ENCODE measurements at places on chromosomes 3 and 15.

DNA sequence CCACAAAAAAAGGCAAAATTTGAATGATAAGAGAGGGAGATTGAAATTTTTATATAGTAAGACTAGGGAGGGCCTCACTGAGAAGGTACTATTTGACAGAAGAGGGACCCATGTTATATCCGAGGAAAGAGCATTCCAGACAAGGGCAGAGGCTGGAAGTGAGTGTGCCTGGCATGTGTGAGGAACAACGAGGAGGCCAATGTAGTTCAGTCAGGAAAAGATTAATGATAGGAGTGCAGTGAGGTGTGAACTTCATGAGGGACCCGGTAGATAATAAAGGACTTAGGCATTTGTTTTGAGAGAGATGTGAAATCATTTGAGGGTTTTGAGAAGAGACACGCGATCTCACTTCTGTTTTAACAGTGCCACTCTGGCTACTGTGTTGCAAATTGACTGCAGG, 36.3 kb downstream of the ASTE1 start:
- H3K27ac ChIP-seq, result no peak overlapping the region
- no peak overlapping the region for H3K4me3 ChIP-seq
- peaks cover 8% of the 10 kb centered on the region for H3K36me3 ChIP-seq
- DNase-seq, result no peak
- H3K4me1 ChIP-seq, result no peaks in the 10 kb centered on the region

DNA sequence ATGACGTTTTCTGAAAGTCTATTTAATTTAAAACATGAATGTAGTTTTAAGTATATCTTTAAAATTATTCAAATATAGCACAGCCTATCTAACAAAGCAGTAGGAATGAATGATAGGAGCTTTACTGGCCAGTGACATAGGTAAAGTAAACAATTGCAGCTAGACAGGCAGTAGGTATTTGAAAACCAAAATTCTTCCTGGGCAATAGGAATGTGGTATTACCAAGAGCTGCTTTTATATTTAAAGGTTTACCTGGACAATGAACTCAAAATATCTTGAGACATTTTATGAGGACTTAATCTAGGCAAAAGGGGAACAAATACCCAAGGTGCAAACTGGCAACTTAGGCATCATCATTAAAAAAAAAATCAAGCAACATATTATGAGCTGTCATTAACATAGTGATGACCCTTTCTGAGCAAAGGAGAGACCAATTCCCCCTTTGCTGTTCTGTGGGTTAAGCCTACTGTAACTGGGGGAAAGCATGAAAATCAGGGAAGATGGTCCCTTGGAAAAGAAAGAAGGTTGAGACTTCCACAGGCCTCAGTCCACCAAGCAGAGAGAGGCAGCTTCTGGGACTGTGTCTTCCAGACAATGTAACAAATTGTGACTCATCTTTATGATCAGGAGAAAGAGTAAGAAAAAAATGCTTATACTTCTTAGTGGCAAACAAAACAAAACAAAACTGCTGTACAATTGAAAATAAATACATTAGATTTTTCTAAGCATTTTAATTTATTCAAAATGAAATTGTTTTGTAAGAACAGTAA, 12.9 kb downstream of the ISL2 start:
- no peak overlapping the region for H3K27ac ChIP-seq
- H3K4me1 ChIP-seq, result peaks cover 16% of the 10 kb centered on the region
- peaks cover 31% of the 10 kb centered on the region for H3K27me3 ChIP-seq
- no peaks in the 10 kb centered on the region for H3K36me3 ChIP-seq

DNA sequence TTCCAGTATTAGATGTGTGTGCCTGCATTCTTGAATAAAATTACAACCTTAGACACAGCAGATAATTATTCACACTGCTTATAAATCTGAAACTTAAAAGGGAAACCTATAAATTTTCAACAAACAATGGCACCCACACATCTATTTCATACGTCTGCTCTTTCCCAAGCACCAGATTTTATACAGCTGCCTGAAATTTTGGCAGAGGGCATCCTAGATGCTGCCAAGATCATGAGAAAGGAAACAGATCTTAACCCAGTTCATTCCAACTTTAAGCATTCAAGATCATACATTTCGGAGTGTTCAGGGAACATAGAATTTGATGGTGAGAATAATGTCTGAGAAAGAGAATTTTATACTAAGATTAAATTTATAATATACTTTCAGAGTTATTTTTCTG, 53.1 kb downstream of the CLDN1 start:
- no peak overlapping the region for H3K27ac ChIP-seq
- no peak overlapping the region for H3K4me3 ChIP-seq
- no peak for DNase-seq
- no peaks in the 10 kb centered on the region for H3K4me1 ChIP-seq
- H3K36me3 ChIP-seq, result no peaks in the 10 kb centered on the region

DNA sequence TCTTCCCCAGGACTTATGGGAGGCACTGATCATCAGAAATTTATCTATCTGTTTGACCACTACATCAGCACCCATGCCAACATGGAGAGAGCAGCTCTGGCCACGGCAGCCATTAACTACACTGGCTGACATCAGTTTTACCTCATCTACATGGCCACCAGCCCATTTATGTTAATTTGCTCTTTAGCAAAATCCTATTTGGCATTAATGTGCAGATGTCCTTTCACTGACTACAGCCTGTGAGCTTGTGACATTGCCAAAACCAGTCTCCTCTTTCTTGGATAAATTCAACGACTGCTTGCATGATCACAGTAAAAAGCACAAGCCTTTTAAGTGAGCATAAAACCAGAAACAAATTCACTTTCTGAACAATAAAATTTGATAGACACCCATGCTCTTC, 47.5 kb downstream of the NR1I2 start:
- no peaks in the 10 kb centered on the region for H3K4me1 ChIP-seq
- no peak overlapping the region for H3K4me3 ChIP-seq
- peaks cover 3% of the 10 kb centered on the region for H3K36me3 ChIP-seq
- no peak overlapping the region for H3K27ac ChIP-seq
- H3K27me3 ChIP-seq, result no peaks in the 10 kb centered on the region
- no peak for DNase-seq

- peaks cover 54% of the 10 kb centered on the region for H3K4me1 ChIP-seq
- DNase-seq, result peak; percentile 85
- peaks cover 17% of the 10 kb centered on the region for H3K36me3 ChIP-seq
- peak overlapping the region; percentile 65 for H3K4me3 ChIP-seq
These were observed 759 bp downstream of the AMOTL2 start for GRCh38 chr3:134373271-134374104.

GRCh38 chr3:127145266-127145665, 47.7 kb upstream of the PRR23E start:
- no peak for DNase-seq
- H3K27me3 ChIP-seq, result no peaks in the 10 kb centered on the region
- no peak overlapping the region for H3K4me3 ChIP-seq
- H3K27ac ChIP-seq, result no peak overlapping the region

- H3K27me3 ChIP-seq, result no peaks in the 10 kb centered on the region
- H3K4me3 ChIP-seq, result no peak overlapping the region
- H3K4me1 ChIP-seq, result peaks cover 29% of the 10 kb centered on the region
- no peak overlapping the region for H3K27ac ChIP-seq
- no peaks in the 10 kb centered on the region for H3K36me3 ChIP-seq
These were observed 128.9 kb upstream of the BHLHE40 start for GRCh38 chr3:4850211-4850927.

DNA sequence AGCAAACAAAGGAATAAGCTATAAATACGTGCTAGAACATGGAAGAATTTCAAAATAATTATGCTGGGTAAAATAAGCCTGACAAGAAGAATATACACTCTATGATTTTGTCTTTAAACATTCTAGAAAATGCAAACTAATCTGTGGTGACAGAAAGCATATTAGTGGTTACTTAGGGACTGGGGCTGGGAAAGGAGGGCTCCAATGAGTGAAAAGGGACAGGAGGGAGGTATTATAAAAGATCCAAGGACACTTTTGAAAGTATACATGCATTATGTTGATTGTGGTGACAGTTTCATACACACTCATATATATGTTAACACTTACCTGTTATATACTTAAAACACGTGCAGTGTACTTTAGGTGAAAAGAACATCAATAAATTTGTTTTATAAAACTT, 23.0 kb downstream of the MYH15 start:
- H3K27ac ChIP-seq, result no peak overlapping the region
- no peaks in the 10 kb centered on the region for H3K27me3 ChIP-seq
- H3K4me3 ChIP-seq, result no peak overlapping the region
- peaks cover 12% of the 10 kb centered on the region for H3K4me1 ChIP-seq
- no peak for DNase-seq
- no peaks in the 10 kb centered on the region for H3K36me3 ChIP-seq

DNA sequence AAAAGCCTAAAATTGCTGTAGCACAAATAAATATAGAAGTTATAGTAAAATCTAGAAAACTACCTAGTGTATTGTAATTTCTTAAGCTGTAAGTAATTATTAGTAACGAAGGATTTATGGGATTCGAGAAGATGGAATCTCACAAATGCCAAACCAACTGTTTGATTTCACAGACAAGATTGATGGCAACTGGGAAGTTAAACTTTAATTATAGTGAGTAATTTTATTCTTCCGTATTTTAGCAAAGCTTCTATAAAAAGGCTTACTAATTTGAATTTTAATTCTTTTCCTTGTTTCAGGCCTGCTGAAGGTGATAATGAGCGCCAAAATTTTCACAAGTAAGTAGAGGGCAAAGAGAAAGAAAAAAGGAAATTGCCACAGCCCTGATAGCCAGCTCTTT, 36.6 kb downstream of the GATM start:
- H3K27me3 ChIP-seq, result peaks cover under 1% of the 10 kb centered on the region
- no peaks in the 10 kb centered on the region for H3K36me3 ChIP-seq
- DNase-seq, result no peak
- H3K27ac ChIP-seq, result no peak overlapping the region
- H3K4me3 ChIP-seq, result no peak overlapping the region
- H3K4me1 ChIP-seq, result no peaks in the 10 kb centered on the region

DNA sequence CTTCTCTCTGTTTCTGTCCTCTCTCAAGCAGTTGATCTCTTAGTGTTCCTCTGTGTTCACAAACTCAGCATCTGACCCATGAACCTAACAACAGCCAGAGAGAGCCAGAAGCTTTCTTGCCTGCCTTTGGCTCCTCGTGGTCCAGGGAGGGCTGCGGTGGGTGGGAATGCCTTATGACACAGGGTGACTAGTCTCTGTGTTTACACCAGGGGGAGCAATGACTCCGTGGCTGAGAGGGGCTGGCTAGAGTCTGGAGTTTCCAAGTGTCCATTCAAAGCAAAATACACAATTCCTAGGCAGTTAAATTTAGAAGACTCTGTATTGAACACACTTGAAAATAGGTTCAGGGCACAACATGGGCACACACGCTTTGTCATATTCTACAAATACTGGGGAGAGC, 370.0 kb upstream of the FRG2C start:
- no peaks in the 10 kb centered on the region for H3K27me3 ChIP-seq
- no peak overlapping the region for H3K4me3 ChIP-seq
- H3K4me1 ChIP-seq, result no peaks in the 10 kb centered on the region
- H3K36me3 ChIP-seq, result no peaks in the 10 kb centered on the region
- no peak overlapping the region for H3K27ac ChIP-seq
- no peak for DNase-seq

- no peak overlapping the region for H3K27ac ChIP-seq
- DNase-seq, result no peak
- no peaks in the 10 kb centered on the region for H3K27me3 ChIP-seq
- no peak overlapping the region for H3K4me3 ChIP-seq
- H3K4me1 ChIP-seq, result peaks cover 4% of the 10 kb centered on the region
These were observed 55.1 kb upstream of the PIK3CB start for GRCh38 chr3:138889792-138890191.

DNA sequence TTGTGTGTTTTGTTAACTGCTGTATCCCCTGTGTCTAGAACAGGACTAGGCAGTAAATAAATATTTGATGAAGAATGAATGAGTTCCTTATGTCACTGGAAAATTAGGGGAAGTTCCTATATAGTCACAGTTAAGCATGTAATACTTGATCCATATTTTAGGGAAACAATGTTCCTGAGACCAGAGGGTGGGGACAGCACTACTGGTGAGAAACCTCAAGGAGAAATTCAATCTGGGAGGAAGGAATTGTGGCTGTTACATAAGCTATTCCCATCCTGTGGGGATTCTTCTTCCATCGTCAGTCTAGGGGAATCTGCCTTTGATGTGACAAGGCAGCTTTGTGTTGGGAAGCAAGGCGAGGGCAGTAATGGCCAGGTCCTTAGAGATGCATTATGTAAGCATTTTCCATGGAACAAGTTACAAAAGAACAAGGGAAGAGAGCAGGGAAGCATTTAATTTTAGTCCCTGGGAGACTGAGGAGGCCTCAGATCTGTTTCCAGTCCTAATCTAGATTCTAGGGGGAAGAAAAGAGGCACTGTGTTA, 219.3 kb upstream of the TTC14 start:
- H3K4me1 ChIP-seq, result no peaks in the 10 kb centered on the region
- no peaks in the 10 kb centered on the region for H3K36me3 ChIP-seq
- DNase-seq, result no peak
- no peak overlapping the region for H3K4me3 ChIP-seq
- H3K27ac ChIP-seq, result no peak overlapping the region

Measured in endothelial cell of umbilical vein (primary cell).